ENCODE measurements at places on chromosomes 4 and X.
A peak's percentile ranks its signal among the peaks of the same experiment; 100 is the strongest.

GRCh38 chr4:111475001-111475400, 670.3 kb upstream of the FAM241A start:
- no peak for DNase-seq

DNA sequence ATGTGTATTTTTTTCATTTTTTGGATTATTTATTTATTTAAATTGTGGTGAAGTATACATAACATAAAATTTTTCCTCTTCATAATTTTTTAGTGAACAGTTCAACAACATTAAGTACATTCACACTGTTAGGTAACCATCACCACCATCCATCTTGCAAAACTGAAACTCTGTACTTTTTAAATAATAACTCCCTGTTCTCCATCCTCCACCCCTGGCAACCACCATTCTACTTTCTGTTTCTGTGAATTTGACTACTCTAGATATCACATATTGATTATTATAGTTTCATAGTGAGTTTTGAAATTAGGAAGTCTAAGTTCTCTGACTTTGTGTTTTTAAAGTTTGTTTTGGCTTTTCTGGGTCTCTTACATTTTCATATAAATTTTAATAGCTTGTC, 89.3 kb upstream of the STX18 start:
- DNase-seq: no peak

- DNase-seq: no peak
These were observed 153.4 kb upstream of the ANK2 start for GRCh38 chr4:112895811-112896608.

DNA sequence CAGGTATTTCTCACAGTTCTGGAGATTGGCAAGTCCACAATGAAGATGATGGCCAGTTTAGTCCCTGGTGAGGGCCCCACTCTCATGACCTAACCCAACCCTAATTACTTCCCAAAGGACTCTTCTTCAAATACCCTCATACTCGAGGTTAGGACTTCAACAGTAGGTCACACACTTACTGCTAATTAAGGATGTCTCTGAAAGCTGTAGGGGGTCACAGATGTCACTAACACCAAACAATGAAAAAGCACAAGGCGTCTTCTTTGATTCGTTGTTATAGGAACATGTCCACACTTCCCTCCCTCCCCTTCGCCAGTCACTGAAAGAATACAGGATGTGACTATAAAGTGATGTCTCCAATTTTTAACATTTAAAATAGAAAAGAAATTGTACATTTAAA, 309.7 kb downstream of the PACRGL start:
- no peak for DNase-seq

DNA sequence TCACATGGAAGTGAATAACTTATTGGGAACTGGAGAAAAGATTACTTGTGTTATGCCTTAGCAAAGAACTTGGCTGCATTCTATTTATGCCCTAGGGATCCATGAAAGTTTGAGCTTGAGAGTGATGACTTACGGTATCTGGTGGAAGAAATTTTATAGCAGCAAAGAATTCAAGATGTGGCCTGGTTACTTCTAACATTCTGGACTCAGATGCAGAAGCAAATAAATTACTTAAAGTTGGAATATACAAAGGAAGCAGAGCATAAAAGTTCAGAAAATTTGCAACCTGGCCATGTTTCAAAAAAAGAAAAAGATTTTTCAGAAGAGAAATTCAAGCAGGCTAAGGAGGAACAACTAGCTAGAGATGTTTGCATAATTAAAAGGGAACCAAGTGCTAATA, 252.3 kb upstream of the WDFY3 start:
- no peak for DNase-seq

- no peak for DNase-seq
These were observed 37.0 kb upstream of the UGT8 start for GRCh38 chr4:114561590-114561989.

- no peak for DNase-seq
These were observed 28.2 kb downstream of the WDR1 start for GRCh38 chr4:10088135-10089010.

GRCh38 chr4:68349279-68349648, 626 bp downstream of the YTHDC1 start:
- peak; percentile 37 for DNase-seq
